Stimulated activated CD4-positive, alpha-beta T cell treated with anti-CD3 and anti-CD28 coated beads, Interleukin-4, amount 100 ng/mL, for 48 hours (primary cell): ENCODE measurements at places on chromosomes 4 and X.

- DNase-seq: no peak
Measured at GRCh38 chr4:15912961-15913630, 25.4 kb downstream of the FGFBP1 start.

DNA sequence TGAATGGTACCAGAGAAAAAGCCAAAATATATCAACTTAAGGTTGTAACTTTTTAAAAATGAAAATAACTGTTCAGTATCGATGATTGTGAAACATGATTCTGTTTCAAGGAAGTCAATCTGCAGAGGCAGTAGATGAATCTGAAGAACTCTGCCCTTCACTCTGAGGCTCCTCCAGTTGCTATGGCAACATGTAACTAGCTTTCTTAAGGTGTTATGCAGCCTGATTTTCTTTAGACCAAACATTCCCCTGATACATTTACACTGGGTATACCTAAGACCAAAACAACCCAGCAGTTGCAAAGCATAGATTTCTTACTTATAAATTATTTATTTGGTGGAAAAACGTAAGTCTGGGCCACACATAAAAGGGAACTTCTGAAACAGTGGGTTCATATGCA, 133.6 kb upstream of the RASGEF1B start:
- DNase-seq: no peak

- DNase-seq: no peak
Measured at GRCh38 chr4:43682551-43682950, 766.1 kb downstream of the KCTD8 start.

GRCh38 chr4:88949605-88950004, 107.4 kb downstream of the FAM13A start:
- DNase-seq: no peak

DNA sequence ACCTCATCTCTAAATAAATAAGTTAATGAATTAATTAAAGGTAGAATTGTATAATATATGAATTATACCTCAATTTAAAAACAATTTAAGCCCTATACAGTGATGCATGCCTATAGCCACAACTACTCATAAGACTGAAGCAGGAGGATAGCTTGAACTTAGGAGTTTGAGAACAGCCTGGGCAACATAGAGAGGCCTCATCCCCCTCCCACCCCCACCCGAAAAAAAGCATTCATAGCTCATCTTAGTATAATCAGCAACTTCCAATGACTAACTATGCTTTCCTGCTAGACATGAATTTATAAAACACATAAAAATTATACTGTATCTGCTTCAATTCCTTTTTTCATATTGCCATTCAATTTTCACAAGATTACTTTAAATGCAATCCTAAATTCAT, 1.6 kb downstream of the LRBA start:
- DNase-seq: no peak

GRCh38 chr4:52843351-52843750, 18.8 kb upstream of the RASL11B start:
- DNase-seq: no peak

- DNase-seq: no peak
Measured at GRCh38 chr4:186351668-186352194, 85.7 kb downstream of the F11 start.

DNA sequence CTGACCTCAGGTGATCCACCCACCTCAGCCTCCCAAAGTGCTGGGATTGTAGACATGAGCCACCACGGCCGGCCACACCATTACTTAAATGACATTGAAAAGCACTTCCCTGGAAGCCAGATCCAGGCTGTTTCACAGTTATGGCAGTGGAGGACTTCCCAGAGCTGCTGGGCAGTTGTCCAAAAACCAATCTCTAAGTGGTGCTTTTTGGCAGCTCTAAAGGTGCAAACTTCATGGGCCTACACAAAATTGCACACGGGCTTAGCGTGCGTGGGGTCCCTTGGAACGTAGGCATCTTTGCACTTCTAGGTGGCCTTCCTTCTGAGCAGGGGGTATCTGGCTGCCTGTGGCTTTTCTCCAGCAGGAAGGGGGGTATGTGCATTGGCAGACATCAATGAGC, 172.3 kb downstream of the SHOX start:
- no peak for DNase-seq

GRCh38 chr4:143025081-143025704, 159.5 kb upstream of the USP38 start:
- no peak for DNase-seq

GRCh38 chr4:178288462-178288861, 846.2 kb upstream of the AGA start:
- DNase-seq: no peak

GRCh38 chr4:41932988-41933387, 2.2 kb upstream of the TMEM33 start:
- DNase-seq: no peak

DNA sequence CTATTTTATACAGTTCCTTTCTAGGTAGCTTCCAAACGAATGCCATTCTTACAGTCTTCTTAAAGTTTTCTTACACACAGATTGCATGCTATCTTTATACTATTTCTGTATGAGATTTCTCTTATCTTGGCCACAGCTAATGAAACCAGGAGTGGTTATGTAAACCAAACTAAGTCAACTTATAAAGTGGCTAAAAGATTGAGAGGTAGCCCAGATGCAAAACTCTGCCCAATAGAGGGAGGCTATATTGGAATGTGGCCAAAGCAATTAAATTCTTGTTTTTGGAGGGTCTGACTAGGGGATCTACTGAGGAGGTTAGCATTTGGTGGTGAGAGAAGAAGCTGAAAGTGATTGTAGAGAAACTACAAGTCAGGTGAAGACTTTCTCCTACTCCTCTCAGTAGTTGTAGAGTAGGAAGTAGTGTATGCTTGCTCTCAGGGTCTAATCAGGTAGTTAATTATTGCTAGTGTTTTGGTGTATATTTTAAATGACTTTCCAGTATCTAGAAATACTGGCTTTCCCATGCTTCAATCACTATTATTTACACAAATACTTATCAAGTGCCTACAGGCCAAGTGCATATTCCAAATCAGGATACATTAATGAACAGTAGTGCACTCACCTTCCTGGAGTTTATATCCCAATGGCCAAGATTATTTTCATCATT, 104.2 kb upstream of the HPGD start:
- DNase-seq: no peak

DNA sequence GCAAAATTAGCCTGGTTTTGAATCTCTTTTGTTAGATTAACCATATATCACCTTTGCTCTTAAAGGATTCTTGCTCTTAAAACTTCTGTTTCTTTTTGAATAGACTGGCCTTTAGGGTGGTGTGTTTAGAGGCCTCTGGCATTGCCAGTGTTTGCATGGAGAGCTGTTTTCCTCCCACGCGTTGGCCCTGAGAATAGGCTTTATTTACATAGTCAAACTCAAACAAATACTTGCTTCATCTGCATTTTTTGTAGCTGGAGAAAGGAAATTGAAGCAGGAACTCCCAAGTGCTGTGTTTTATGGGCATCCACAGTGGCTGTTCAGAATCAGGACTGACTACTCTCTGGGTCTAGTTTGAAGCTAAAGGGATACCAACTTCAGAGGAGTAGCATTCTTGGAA, 2.7 kb downstream of the SHROOM2 start:
- DNase-seq: no peak

DNA sequence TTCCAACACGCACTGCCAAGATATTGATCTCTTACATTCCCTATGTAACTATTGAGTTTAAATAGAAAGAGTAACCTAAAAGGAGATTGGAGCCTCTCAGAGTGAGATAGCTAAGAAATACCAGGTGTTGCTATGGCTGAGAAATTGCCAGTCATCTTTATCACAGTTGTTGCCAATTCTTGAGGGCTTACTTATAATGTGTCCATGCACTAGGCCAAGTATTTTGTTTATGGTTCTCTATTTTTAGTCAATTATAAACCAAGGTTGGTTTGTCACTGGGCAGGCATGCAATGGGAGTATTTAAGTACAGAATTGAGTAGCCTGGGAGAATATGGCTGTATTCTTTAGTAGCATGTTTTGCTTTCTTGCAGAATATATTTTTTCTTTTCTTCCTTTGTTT, 201.6 kb downstream of the TEX13A start:
- DNase-seq: no peak
